ENCODE measurements at places on chromosomes 3 and 15. TPM values are rescaled to one million over a fixed set of nuclear protein-coding genes. Genes with fewer than 3 reads are reported as not detected.

The DNAH12 gene
- total RNA-seq = 0.39 TPM

DNA sequence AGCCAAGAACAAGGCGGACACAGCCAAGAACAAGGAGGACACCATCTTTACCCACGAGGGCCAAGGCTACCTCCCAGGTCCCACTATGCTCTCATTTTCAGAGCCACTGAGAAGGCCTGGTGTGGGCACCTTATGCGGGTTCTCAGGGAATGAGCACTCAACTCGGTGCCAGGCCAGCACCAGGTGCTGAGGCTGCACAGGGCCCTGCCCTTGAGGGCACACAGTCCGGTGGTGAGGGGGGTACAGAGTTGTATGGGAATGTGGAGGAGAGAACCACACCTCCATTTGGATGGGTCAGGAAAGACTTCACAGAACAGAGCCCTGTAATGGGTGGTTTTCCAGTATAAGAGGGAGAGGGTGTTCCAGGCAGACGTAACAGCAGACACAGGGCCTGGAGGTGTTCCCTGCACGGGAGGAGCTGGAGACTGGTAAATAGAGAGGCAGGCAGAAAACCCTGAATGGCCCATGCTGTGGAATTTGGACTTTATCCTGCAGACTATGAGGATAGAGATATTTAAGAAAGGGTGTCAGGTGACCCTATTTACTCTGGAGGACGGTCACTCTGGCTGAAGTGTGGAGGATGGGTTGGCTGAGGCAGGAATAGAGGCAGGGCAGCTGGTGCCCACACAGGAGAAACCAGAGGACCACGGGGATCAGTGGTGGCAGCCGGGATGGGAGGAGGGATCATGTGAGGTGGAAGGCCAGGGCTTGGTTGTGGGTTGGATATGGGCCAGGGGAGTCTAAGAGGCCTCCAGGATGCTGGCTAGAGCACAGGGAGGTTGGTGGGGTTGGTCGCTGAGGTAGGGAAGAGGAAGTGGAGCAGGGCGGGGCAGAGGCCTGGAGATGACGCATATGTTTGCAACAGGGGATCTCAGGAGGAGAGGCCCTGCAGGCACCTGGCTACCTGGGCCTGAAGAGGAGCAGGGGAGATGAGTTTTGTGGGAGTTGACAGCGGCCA, 34.6 kb downstream of the CRABP1 start:
- no peaks in the 10 kb centered on the region for H3K27me3 ChIP-seq
- no peak overlapping the region for H3K4me3 ChIP-seq
- H3K4me1 ChIP-seq = no peaks in the 10 kb centered on the region
- peak; percentile 59 for DNase-seq
- no peaks in the 10 kb centered on the region for H3K36me3 ChIP-seq
- no peak overlapping the region for H3K27ac ChIP-seq

DNA sequence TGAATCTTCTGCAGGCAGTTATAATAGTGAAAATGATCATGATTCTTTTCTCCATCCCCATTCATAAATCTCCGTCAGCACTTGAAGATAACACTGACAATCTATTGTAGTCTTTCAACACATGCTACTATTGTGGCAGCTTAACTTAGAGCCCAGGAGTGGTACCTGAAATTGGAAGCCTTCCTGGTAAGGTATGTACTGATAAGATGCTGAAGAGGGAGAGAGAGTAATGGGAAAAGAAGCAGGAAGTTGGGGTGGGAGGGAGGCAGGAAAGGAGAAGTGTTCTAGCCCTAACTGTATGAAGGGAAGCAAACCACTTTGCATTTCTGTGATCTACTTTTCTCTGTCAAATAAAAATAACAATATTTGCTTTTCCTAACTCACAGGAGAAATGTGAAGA, 197.4 kb upstream of the RORA start:
- no peaks in the 10 kb centered on the region for H3K4me1 ChIP-seq
- H3K4me3 ChIP-seq = no peak overlapping the region
- no peaks in the 10 kb centered on the region for H3K27me3 ChIP-seq
- no peak for DNase-seq
- H3K27ac ChIP-seq = no peak overlapping the region
- no peaks in the 10 kb centered on the region for H3K36me3 ChIP-seq

The XCR1 gene
- total RNA-seq = 5.2 TPM

The SPRED1 gene
- 29.2 TPM for total RNA-seq

The ZNF654 gene
- total RNA-seq = 20.8 TPM

- no peaks in the 10 kb centered on the region for H3K36me3 ChIP-seq
- H3K27ac ChIP-seq = no peak overlapping the region
- no peak overlapping the region for H3K4me3 ChIP-seq
- peak; percentile 78 for DNase-seq
- H3K27me3 ChIP-seq = no peaks in the 10 kb centered on the region
- no peaks in the 10 kb centered on the region for H3K4me1 ChIP-seq
Measured at GRCh38 chr3:108780235-108780634, 23.0 kb upstream of the RETNLB start.

The POLQ gene
- total RNA-seq = 4.7 TPM

The GPR27 gene
- total RNA-seq = 10.6 TPM

The MINDY2 gene
- 23.7 TPM for total RNA-seq

DNA sequence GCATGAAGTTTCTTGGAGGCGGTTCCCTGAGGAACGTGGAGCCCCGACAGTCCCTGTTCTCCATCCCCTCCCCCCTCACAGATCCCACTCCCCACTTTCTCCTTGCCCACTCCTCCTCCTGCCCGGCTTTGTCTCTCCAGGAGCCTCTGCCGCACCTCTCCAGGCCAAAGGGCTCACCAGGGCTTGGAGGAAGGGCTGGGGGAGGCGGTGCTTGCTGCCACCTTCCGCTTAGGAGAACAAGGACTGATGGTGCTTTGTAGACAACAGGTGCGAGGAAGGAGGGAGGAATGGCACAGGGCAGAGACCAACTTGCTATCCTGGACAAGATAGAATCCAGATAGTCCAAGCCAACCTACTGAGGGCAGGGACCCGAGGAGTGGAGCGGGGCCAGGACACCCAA, 103.5 kb upstream of the SMAD3 start:
- H3K27ac ChIP-seq = no peak overlapping the region
- H3K27me3 ChIP-seq = no peaks in the 10 kb centered on the region
- no peak for DNase-seq
- H3K4me1 ChIP-seq = no peaks in the 10 kb centered on the region
- no peaks in the 10 kb centered on the region for H3K36me3 ChIP-seq
- no peak overlapping the region for H3K4me3 ChIP-seq

DNA sequence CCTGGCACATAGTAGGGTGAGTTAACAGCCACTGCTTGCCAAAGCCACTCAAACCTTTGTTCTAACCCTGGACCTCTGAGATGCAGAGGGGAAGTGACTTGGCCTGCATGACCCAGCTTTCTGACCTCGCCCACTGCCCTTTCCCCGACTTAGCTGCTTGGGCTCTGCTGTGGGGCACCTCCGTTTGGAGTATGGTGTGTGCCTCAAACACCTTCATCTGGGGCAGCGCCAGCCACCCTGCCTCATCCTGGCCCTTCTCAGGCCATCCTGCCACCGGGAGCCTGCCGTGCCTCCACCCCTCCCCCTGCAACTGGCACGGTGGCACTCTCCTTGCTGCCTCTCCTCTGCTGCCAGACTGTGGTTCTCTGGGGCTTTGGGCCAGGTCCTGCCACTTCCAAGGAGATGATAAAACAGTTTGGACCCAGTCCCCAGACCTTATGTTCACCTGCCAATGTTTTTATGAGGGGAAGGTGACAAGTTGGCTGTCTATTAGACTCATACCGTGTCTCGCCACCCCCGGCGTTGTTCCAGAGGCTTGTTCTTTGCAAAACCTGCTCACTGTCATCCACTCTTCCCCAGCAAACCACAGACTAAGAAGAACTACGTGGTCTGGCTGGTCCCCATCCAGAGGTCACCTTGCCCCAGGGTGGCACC, 32.2 kb downstream of the SLC6A6 start:
- H3K36me3 ChIP-seq = no peaks in the 10 kb centered on the region
- peak; percentile 88 for DNase-seq

- no peak overlapping the region for H3K27ac ChIP-seq
- H3K36me3 ChIP-seq = no peaks in the 10 kb centered on the region
- peaks cover 8% of the 10 kb centered on the region for H3K4me1 ChIP-seq
- H3K27me3 ChIP-seq = no peaks in the 10 kb centered on the region
Measured at GRCh38 chr3:49434731-49435130, 5.6 kb upstream of the NICN1 start.

The EIF1B gene
- 46.6 TPM for total RNA-seq

- no peaks in the 10 kb centered on the region for H3K27me3 ChIP-seq
- H3K4me3 ChIP-seq = no peak overlapping the region
- H3K36me3 ChIP-seq = no peaks in the 10 kb centered on the region
Measured at GRCh38 chr3:186746008-186746407, 28.8 kb downstream of the KNG1 start.

- no peaks in the 10 kb centered on the region for H3K27me3 ChIP-seq
- DNase-seq = no peak
- H3K4me3 ChIP-seq = no peak overlapping the region
Measured at GRCh38 chr3:52722491-52722890, 16.6 kb downstream of the SPCS1 start.

DNA sequence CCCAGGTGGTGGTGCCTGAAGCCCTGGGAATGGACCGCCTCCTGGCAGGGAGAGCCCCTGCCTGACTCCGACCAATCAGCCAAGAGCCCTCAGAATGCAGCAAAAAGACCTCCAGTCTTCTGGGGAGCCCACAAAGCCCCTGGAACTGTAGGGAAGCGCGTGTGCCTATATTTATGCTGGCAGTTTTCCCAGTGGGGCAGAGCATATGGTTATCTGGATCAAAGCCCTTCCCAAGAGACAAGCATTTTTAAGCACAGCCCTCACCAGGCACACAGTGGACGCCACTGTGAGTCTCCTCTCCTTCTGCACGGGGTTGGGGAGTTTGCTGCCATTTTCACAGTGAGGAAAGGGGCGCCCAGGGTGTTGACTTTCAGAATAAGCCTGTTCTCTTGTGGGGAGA, 80.9 kb upstream of the RPL32 start:
- no peak for DNase-seq
- peaks cover 100% of the 10 kb centered on the region for H3K36me3 ChIP-seq
- H3K27me3 ChIP-seq = no peaks in the 10 kb centered on the region
- H3K4me3 ChIP-seq = no peak overlapping the region

DNA sequence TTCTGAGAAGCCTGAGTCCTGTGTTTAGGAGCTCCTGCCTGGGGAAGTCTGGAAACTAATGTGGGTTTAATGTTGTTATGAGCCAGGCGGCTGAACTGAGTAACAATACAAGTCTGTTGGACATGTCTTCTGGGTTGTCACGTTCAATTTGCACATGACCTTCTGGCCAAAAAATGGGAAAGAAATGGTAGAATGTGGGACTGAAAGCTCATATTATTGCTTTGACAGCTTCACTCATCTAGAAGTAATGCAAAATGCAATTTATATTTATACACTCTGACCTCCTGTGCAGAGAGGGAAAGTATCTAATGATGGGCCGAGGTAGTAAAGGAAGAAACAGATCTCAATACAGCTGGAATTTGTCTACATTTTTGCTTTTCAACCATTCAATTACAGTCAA, 75.8 kb downstream of the NR2F2 start:
- no peak overlapping the region for H3K27ac ChIP-seq
- H3K4me3 ChIP-seq = no peak overlapping the region
- no peaks in the 10 kb centered on the region for H3K4me1 ChIP-seq
- peaks cover 38% of the 10 kb centered on the region for H3K27me3 ChIP-seq

DNA sequence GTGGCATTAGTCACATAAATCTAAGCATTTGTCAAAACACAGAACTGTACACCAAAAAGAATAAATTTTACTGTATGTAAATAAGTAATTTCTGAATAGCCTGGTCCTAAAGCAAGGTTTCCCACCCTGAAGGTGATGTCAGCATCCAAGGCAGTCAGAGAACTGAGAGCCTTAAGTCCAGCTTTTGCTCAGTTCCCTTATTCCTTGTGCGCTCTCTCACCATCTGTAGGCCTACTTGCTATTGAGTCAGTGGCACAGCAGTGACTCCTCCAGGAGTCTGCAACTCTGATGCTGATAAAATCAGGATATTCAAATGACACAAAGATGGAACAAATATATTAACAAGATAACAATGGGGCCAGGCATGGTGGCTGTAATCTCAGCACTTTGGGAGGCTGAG, 22.3 kb downstream of the VPS39 start:
- peaks cover 99% of the 10 kb centered on the region for H3K36me3 ChIP-seq
- no peak overlapping the region for H3K4me3 ChIP-seq
- DNase-seq = no peak
- no peaks in the 10 kb centered on the region for H3K27me3 ChIP-seq
- H3K4me1 ChIP-seq = peaks cover 13% of the 10 kb centered on the region

The SCN11A gene
- total RNA-seq = 6.0 TPM

The PLEKHO2 gene
- 186 TPM for total RNA-seq

The ACKR2 gene
- 3.0 TPM for total RNA-seq

The ESYT3 gene
- total RNA-seq = not detected

DNA sequence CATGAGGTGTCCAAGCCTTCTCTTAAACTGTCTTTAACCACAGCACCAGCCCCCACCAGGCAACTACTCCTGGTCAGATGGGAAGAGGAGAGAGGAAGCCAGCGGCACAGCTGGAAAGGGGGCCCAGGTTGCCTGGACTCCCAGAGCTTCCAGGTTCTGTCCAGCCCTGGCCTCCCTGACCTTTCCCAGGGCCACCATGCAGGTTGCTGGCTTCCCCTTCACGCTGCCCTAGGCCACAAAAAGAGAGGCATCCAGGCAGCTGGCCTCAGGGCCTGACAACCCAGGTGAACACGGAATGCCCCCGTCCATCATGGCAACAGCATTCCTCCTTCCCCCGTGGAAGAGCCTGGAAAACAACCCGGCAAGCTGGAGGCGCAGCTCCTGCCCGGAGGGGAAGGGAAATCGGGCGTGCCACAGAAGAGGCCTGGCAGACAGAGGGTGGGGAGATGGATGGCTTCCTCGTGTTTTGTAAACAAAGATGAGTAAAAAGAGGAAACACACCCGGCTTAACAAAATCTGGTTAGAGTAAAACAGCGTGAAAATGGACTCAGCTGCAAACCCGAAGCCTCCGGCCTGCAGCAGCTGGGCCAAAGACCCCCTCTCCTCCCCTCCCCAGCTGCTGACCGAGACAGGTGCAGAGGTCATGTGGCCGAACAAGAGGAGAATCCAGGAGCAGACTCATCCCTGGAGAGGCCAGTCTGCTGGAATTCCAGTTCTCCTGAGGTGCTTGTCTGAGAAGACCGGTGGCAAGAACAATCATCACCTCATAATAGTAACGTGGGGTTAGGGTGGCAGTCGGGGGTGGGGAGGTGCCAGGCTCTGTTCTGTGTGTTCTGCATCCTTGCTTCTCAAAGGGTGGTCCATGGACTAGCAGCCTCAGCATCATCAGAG, 15.5 kb downstream of the BMF start:
- no peaks in the 10 kb centered on the region for H3K36me3 ChIP-seq
- no peaks in the 10 kb centered on the region for H3K27me3 ChIP-seq
- DNase-seq = peak; percentile 77
- no peak overlapping the region for H3K4me3 ChIP-seq
- H3K27ac ChIP-seq = peak overlapping the region; percentile 50

DNA sequence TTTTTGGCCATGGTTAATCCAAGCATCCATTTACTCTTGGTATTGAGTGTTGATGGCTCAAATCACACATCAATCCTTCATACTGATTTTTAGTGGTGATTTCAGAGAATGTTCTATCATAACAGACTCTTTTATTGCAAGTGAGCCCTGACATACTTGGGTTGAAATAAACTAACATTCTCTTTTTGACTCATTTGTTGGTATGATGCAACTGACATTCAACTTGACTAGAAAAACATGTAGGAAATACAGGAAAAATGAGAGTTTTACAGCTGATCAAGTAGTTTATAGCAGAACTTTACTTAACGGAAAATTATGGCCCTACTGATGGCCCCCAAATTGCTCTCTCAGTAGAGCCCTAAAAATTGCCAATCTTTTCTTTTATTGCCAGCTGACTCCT, 173.9 kb upstream of the CD96 start:
- H3K36me3 ChIP-seq = no peaks in the 10 kb centered on the region
- no peak overlapping the region for H3K4me3 ChIP-seq
- H3K27me3 ChIP-seq = no peaks in the 10 kb centered on the region
- H3K4me1 ChIP-seq = no peaks in the 10 kb centered on the region
- H3K27ac ChIP-seq = no peak overlapping the region
- no peak for DNase-seq

All from spleen (tissue), 13 donors.